ENCODE measurements at places on chromosomes 7 and 10.

DNA sequence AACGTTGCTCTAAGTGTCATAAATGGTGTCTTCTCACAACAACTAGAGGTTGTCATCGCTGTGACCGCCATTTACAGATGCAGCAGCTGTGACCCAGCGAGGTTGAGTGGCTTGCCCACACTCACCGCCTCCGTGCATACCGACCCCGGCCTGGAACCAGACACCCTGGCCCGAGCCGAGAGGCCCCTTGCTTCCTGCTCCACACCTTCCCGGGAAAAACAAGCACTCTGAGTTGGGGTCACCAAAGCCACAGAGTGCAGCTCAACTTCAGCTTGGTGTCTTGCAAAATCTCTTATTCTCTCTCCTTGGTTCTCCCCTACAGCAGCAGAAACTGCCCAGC lies 115.7 kb upstream of the PPP2R2D start:
- DNase-seq = no peak

DNA sequence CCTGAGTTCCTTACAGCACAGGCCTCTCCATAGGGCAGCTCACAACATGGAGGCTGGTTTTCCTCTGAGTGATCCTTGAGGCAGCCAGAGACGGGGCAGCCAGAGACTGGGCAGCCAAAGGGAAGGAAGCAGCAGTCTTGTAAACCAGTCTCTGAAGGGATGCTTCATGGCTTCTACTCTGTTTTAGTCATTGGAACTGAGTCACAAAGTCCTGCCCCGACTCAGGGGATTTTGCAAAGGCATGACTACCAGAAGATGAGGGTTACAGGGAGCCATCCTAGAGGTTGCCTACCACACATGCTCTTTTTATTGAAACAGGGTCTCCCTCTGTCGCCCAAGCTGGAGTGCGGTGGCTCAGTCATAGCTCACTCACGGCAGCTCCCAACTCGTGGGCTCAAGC lies 44.4 kb upstream of the COMMD3 start:
- no peak for DNase-seq

DNA sequence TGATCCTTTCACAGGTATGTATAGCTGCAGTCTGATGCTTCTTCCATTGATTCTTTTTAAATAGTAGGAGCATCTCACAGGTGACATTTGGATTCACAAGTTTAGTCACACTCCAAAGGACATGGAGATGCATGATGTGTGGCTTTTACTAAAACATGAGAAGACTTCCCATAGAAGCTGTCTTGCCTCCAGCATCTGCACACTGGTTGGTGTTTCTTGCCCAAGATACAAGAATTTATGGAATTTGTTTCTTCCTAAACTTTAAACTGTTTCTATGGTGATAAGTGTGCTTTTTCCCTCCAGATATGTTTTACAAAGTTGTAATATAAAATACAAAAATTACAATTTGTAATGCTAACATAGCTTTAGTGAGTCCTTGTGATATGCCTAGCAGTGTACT lies 24.2 kb downstream of the ADIRF start:
- DNase-seq = no peak

DNA sequence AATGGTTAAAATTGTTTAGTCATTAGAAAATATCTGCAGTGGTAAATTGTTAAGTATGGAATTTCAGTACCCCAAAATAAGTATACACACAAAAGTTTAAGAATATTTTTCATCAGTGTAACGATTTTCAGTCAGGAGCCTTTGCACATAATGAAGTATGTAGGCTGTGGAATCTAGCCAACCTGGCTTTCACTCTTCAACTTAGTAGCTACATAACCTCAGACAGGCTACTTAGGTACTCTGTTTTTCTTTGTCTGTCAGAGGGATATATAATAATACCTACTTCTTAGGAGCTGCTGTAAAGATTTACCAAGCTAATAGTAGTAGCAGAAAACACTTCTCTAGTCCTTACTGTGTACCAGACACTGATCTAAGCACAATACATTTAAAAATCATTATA lies 137.5 kb downstream of the ZEB1 start:
- no peak for DNase-seq

DNA sequence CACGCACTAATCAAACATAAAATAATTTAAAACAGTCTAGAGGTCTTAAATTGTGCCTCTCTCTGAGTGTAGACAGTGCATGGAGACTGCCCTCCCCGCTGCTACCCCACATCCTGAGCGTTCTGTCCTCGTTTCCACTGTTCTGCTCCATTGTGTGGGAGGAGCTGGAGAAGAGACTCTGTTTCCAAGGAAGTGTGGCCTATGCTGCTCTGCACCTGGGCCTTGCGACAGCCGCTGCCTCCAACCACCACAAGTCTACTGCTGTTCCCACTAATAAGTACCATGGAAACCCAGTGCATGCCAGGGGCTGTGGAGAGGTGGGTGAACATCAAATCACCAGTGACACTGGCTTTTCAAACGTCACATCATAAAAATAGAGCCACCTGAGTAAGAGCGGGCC lies 19.6 kb downstream of the NRG3 start:
- DNase-seq = no peak

DNA sequence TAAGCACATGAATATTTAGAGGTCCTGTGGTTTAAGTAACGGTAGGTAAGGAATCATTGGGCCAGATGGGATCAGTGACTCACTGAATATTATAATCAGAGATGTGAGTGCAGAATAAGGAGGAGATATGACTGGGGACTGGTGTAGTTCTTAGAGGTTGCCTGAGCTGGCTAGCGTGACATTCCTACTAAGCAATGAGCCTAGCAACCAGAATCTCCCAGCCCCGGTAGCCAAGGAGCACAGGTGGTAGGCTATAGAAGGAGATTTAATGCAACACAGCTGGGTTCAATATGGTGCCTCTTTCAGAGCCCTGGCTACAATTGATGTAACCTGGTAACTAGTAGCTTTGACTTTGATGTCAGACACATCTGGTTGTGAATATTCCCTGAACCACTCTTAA lies 641.6 kb downstream of the AUTS2 start:
- DNase-seq = no peak

DNA sequence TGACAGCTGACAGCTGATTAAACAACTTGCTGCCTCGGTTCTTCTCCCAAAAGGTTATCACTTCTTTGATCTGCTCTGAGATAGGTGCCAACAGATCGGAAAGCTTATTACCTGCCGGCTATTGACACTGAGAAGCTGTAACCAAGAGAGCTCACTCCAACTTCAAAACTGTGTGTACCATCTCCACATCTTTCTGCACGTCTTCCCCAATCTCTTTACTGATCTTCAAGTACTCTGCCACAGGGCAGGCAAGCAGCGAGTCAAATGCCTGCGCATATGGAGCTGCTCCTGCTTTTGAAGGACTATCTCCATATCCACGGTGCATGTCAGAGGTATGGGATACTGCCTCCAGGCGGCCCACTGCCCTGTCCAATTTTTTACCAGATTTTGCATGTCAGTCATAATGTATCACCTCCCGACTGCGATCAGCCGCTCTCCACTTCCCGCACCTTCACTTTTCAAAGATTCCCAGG lies 352 bp upstream of the ZNF485 start:
- no peak for DNase-seq

GRCh38 chr7:140702774-140703173 lies 6.3 kb downstream of the NDUFB2 start:
- DNase-seq = no peak

GRCh38 chr7:50391386-50391785 lies 58.8 kb downstream of the FIGNL1 start:
- DNase-seq = no peak

- DNase-seq = no peak
These were observed 369.0 kb downstream of the PARD3 start for GRCh38 chr10:34446049-34446448.

DNA sequence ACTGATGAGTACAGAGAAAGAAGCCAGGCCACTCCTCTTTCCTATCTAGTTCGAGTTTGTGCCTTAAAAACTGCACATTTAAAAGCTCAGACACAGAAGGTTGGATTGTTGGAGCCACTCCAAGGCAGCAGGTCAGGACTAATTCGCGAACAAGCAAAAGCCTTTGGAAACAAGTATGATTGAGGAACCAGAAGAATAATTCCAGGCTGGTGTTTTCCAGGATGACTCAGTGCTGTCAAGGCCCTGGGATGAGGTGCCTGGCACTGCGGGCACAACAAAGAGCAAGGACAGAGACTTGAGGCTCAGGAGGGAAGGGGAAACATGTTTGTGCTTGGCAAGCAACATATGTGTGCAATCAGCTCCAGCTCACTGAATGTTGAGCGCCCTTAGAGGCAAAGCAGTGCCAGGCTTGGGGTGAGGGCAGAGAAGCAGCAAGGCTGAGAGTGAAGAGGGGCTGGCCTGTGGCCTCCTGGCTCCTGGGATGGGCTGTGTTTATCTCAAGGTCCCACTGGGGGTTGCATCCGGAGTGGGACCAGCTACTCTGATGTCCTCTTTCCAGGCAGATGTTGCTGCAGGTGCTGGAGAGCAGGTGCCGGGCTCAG lies 44.1 kb downstream of the VSTM4 start:
- DNase-seq = no peak

DNA sequence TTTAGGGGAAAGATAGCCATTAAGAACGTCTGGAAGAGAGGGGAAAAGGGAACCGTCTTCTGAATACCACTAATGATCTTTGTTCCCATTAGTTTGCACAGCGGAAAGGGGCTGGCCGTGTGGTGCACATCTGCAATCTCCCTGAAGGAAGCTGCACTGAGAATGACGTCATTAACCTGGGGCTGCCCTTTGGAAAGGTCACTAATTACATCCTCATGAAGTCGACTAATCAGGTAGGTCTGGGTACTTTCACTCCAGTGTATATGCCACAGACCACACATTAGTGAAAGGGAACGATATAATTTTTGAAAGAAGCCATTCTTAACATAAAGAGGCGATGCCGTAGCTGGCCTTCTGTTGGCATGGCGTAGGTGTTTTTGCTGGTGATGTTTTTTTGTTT lies 74.3 kb upstream of the PDCD4 start:
- no peak for DNase-seq

- no peak for DNase-seq
These were observed 40.2 kb downstream of the CYCS start for GRCh38 chr7:25084821-25085220.

Data from stimulated activated CD8-positive, alpha-beta memory T cell treated with anti-CD3 and anti-CD28 coated beads, Interleukin-7, amount 100 ng/mL, for 1 hour (primary cell).